ENCODE measurements at places on chromosomes 1 and 21.

- no peak for DNase-seq
Measured at GRCh38 chr1:223755992-223756775, 43.8 kb downstream of the CAPN2 start.

- no peak for DNase-seq
Measured at GRCh38 chr1:202305168-202305567, 36.6 kb downstream of the UBE2T start.

DNA sequence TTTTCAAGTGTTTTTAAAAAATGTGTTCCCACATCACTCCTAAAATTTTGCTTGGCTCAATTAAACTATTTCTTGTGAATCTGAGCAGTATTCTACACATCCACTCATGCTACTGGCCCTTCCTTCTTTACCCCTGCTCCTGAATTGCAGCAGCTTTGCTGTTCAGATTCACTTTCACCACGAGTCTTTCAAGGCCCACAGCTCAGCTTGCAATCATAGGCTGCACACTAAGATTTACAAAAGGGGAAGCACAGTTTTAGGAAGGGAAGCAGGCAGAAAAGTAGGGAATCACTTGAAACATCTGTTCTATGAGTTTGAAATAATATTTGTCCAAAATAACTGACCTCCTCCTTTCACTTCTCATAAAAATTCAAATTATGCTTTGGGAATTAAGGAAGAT, 70.9 kb upstream of the EDEM3 start:
- DNase-seq = peak; percentile 27

- DNase-seq = no peak
Measured at GRCh38 chr1:50491142-50491541, 67.9 kb upstream of the DMRTA2 start.

GRCh38 chr1:220921498-220921897, 42.3 kb downstream of the HLX start:
- no peak for DNase-seq

DNA sequence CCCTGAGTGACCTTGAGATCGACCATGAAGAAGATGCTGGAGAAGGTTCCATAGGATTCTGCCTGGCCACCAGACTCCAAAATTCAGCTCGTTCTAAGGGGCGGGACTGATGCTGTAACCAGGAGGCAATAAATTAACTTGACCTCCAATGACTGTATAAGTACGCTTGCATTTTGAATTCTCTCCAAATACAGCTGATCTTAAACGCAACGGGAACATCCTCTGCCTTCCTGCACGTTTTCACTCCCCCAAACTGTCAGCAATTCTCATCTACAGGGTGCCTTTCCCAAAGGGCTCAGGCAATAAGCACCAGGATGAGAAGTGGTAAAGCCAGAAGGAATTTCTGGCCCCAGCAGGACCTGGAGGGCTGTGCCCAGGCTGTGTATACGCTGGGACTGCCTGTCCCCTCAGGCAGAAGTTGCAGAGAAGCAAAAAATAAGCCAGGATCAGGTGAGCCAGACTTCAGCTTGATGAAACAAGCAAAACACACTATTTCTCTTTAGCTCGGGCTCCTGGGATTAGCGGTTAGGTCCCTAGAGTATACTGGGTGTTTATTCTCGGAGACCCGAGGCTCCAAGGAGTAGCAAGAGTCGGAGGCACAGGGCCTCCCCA, 124.8 kb downstream of the LRIG2 start:
- DNase-seq = no peak

DNA sequence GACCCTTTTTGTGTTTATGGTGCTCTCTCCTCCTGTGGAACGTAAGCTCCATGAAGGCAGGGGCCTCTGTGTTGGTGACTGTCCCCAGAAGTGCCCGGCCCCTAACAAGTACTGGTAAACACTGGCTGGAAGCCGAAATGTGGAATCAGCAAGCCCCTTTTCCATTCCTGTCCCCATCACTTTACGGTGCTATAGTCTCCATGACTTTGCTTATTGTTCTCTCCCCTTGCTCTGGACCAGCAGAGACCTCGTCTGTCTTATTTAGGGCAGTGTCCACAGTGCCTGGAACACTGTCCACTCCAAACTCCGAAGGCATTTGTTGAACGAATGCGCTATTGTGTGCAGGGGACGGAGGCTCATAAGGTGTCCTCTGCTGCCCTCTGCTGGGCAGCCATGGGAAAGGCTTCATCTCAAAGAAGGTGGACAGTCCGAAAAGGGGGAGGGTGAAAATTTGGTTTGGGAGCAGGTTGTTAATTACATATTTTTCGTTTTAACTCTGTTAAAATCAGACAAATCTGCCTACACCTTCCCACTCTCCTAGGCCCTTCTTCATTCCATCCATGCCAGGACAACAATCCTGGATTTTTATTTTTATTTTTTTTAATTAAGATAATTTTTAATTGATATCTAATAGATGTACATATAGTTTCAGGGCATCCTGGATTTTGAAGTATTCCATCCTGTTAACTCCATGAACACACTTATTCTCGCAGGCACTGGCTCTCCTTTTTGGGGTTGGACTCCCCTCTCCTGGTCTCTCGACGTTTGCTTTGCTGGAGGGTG, 115.6 kb downstream of the PGBD5 start:
- peak; percentile 82 for DNase-seq

DNA sequence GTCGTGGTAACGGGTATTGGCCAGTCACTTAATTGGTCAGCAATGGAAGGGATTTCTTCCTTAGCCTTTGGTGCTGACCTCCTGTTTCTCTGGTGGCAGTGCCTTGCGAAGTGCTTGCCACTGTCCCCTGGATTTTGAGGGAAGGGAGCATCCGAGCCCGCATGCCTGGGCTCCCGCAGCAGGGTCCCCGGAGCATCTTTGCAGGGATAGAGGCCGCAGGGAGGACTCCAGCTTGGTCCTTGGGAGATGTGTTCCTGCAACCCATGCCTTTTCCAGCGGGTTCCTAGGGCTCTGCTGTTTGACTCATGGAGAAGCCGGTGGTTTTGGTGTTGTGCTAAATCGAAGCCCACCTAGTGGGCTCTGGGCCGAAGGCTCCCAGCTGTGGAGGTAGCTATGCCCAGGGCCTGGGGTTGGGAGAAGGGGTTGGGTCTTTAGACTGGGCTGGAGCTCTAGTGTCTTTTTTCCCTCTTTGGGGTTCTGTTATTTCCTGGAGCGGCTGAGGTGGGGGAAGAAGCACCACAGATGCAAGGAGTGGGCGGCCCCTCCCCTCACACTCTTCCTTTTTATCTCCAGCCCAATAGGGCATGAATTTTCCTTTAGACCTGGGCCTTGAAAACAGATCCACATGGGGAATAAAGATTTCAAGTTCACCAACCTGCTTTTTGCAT, 39.0 kb downstream of the PIK3CD start:
- DNase-seq = no peak

GRCh38 chr1:40861224-40862003, 749 bp downstream of the CITED4 start:
- DNase-seq = no peak

GRCh38 chr1:161044908-161045735, 655 bp downstream of the USF1 start:
- peak; percentile 76 for DNase-seq

GRCh38 chr21:33286600-33287456, 20.7 kb downstream of the IL10RB start:
- DNase-seq = no peak

DNA sequence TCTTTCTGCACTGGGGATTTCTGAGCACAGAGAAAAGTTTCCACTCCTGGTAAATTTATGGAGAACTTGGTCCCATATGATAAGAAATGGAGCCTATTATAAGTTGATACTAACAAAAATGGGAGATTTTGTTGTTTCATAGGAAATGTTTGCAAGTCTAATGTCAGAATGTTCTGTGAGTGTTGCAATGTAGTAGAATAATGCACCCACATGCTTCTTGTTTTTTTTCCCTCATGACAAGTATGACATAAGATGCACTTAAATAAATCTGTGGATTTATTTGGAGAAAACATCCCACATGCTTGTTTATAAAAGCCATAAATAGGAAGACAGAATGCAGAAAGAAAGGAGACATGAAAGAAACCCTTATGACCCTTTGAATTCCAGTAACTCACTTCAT, 50.8 kb upstream of the KCNJ6 start:
- DNase-seq = no peak

All from GM10248 (cell line).